Calu3 (cell line): ENCODE measurements at places on chromosomes 4 and X. TPM values are rescaled to one million over a fixed set of nuclear protein-coding genes. Genes with fewer than 3 reads are reported as not detected.

SLITRK4 gene
- not detected in 2 replicates for total RNA-seq

STATH gene
- not detected in 2 replicates for total RNA-seq

MAGEA12 gene
- not detected in 2 replicates for total RNA-seq

TRAPPC11 gene
- 20.0 and 21.5 TPM in 2 replicates for total RNA-seq
